Activated T-cell treated with anti-CD3 and anti-CD28 coated beads, Interleukin-2, amount 50 U/mL, for 1 hour (primary cell): ENCODE measurements at places on chromosomes 2 and 18.

GRCh38 chr2:136126421-136126926 is 8.5 kb upstream of the CXCR4 start:
- no peak for DNase-seq

- DNase-seq: no peak
These were observed 67.2 kb downstream of the TMEM131 start for GRCh38 chr2:97928591-97928990.

GRCh38 chr18:76938619-76939018 is 116.3 kb downstream of the ZNF236 start:
- DNase-seq: no peak

DNA sequence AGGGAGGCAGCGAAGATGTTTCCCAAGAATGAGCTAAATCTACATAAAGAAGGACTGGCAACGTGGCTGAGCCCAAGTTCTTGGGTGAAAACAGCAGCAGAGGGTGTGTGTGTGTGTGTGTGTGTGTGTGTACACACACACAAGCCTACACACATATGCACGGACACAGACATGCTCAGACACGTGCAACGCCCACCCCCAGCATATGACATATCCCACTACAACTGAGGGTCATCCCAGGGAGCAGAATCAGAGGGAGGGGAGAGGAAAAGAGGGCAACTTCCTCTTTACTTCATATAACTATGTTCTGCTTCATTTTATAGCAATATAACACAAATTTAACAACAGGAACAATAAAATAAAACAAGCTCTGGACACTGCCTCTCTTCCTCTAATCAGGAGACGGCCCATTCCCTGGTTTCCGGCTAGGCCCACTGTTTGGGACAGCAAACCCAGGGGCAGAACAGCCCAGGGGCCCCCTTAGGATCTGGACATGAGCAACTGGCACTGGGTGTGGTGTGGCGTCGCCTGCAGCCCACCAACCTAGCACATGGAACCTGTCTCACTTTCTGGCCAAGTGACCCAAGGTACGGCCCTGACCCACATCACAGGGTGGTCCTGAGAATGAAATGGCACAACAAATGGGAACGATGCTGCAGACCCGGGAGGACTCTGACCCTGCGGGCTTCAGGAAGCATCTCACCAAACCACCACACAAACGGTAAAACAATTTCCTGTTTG is 25.0 kb downstream of the FAM178B start:
- no peak for DNase-seq

DNA sequence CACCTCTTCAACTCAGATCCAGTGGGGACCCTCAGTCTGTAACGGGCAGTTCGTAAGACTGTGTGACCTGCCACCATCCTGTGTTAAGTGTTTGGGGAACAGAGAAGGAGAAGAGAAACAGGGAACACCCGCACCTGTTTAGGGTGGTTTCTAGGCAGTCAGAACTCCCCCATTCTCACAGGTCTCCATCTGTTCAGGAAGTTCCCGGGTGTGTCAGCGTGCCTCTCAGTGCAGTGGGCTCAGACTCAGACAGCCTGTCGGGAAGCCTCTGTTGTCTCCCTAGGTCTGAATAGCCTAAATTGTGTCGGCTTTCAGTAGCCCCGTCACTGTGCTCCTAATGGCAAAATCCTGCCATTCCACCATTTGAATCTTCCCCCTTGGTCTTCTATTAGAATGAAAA is 256.6 kb downstream of the LOXHD1 start:
- DNase-seq: no peak

GRCh38 chr18:13587937-13588336 is 138.4 kb downstream of the FAM210A start:
- no peak for DNase-seq
